ENCODE measurements at places on chromosomes 3 and 15.

- no peak for DNase-seq
Measured at GRCh38 chr15:49239105-49239504, 69.1 kb downstream of the GALK2 start.

DNA sequence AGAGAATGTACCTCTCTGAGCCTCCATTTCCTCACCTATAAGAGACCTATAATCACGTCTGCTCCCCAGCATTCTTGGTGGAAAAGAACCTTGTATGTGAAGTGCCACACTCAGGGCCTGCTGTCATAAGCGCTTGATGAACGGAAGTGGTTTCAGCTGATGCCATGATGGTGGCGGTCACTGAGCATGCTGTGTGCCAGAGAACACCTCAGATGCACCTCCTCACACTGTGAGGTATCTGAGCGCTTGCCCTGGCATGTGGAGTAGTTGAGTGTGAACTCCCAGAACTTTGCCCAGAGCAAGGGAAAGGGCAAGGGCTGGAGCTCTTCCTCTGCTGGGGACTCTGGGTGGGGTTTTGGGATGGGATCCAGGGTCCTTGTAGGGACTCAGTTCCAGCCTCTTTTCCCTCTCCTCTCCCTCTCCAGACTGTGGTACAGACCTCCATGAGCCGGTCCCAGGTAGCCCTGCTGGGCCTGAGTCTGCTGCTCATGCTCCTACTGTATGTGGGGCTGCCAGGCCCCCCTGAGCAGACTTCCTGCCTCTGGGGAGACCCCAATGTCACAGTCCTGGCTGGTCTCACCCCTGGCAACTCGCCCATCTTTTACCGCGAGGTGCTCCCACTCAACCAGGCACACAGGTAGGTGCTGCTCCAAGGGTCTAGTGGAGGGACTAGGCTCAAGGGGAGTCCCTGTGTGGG lies 2.7 kb downstream of the ABHD14A start:
- DNase-seq = no peak

- DNase-seq = no peak
Measured at GRCh38 chr3:193132241-193132640, 108.8 kb upstream of the PLAAT1 start.

DNA sequence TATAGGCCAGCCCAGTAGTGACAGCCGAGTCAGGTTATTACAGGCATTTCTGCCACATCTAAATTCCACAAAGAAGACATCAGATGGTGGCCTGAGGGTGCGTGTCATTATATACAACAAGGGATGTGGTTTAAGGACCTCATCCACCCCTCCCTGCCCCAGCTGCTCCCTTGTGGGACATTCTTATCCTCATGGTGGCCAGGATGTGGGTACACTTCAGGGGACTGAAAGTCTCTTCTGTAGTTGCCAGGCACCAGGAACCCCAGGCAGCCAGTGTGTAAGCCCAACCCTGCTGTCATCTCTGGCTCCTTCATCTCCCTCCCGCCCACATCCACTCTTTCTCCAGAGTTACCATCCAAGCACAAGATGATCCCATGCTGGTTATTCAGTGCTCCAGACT lies 224.9 kb upstream of the TOPAZ1 start:
- DNase-seq = no peak

DNA sequence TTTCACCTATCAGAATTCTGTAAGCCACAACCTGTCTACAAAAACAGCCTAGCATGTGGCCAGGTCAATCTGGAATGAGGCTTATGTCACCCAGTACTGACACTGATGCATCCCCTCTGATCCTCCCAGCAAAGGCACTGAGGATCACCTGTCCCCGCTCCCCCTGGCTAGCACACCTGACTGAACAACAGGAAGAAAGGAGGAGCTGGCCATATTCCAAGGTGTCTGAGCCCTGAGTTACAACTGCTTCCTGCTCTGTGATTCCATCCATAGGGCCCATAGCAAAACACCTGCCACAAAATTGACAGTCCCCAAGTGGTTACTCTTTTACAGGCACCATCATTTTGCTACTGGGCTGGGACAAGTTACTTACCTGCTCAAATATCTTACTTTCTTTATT lies 555.5 kb upstream of the CFAP20DC start:
- DNase-seq = no peak

DNA sequence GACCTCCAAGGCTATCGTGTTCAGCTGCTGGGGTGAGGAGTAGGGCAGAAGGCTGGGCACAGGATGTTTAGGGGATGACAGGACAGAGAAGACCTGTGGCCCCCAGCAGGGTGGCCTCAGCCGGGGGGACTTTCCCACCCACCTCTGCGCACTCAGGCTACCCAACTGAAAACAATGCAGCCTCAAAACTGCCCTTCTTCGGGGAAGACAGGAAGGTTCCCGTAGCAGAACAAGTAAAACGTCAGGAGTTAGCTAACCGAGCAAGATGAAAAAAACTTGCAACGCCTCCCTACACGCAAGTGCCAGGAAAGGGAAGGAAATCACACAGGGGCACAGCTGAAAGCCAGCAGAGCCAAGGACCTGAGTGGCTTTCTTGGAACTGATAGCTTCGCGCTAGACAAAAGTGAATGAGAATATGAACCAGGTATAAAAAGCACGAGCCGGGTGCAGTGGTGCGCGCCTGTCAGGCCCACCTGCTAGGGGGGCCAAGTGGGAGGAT lies 38.4 kb upstream of the FURIN start:
- DNase-seq = peak; percentile 80

GRCh38 chr15:34161329-34161963 lies 48.5 kb downstream of the KATNBL1 start:
- no peak for DNase-seq

GRCh38 chr15:68792901-68793766 lies 27.6 kb downstream of the ANP32A start:
- no peak for DNase-seq

- no peak for DNase-seq
Measured at GRCh38 chr15:45113380-45113990, 487 bp downstream of the DUOX2 start.

DNA sequence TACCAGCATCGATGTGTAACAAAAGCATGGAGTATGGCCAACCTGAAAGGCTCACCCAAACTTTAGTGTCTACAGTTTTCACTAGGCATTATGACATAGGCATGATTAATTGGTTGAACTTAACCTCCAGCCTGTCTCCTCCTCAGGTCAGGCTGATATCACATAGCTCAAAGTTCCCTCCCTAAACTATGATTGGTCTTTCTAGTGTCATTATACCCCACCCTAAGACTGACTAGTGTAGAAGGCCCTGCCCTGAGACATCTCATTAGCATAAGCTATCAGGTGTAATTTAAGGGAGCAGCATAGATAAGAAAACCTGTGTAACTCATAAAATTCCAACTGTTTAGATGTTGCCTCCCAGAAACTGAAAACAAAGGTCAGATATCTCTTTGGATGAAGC lies 195.2 kb downstream of the ALCAM start:
- no peak for DNase-seq

- DNase-seq = no peak
Measured at GRCh38 chr3:127772827-127773751, 49.2 kb downstream of the MGLL start.

DNA sequence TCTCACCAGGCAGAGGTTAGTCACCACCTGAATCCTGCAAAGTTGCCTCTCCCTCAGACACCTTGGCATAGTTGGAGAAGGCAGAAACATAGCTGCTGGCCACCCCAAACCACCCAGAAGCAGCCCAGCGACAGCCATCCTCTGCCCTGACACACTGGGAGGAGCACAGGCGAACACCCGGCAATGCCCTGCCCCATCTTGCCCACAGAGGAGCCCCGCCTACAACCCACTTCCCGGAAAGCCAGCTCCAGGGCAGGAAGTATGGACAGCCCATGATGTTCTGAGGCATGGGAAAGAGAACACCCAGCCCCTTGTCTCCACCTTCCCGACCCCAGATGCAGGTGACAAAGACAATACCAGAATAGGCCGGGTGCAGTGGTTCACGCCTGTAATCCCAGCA lies 12.6 kb upstream of the SHISA5 start:
- DNase-seq = no peak

DNA sequence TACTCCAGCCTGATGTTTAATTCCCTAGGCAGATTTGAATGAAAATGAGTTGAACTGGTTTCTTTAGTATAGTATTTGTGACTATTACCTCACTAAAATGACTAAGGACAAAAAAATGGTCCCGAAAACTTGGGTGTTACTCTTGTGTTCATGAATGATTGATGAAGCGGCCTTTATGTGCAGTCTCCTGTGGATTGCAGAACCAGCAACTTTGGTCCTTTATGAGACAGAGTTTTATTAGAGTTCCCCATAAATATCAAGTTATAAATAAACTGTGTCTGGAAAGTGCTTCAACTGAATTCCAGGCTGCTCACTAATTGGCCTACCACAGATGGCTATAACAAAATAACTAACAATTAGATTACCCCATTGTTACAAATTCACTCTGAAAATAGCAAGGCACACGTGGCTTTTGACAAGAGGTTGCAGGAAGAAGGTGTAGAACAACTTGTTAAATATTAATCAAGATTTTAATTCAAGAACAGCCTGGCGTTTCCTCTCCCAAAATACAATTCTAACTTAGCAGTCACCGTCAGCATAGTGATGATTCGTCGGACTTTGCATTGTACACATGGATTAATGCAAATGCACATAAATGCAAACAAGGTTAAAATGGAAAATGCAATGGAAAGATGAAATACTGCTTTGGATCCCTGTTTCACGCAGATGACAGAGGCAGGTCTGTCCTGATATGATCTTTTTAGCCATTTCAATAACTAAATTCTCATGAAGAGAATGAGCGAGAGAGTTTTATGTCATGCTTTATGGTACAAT lies 567.3 kb upstream of the ZNF717 start:
- DNase-seq = no peak

- DNase-seq = peak; percentile 22
Measured at GRCh38 chr3:138412821-138413551, 21.4 kb upstream of the ESYT3 start.

GRCh38 chr3:15052335-15053242 lies 12.5 kb downstream of the MRPS25 start:
- DNase-seq = no peak
